ENCODE measurements at places on chromosomes 3 and 15.

- no peak for DNase-seq
Measured at GRCh38 chr3:47895241-47895640, 92.3 kb downstream of the DHX30 start.

DNA sequence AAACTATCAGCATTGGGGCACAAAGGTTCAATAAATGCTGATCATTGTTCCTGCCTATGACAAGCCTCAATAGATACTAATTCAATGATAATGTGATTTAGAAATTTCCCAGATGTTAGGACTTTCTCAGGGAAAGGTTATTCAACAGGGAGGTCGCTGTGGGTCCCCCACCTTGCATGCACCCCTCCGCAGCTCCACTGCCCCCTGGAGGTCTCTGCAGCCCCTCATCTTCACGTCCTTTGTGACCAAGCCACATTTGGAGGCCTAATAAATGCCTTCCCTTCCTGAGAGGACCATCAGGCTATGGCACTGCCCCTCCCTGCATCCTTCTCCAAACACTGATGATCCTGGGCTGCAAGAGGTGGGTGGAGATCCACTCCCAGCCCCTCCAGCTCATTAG lies 50.2 kb downstream of the NOX5 start:
- DNase-seq: no peak

GRCh38 chr3:159724627-159725026 lies 264.0 kb upstream of the IL12A start:
- no peak for DNase-seq

- DNase-seq: no peak
Measured at GRCh38 chr3:126205717-126206655, 25.6 kb upstream of the ALDH1L1 start.

- DNase-seq: no peak
Measured at GRCh38 chr3:31247850-31248562, 284.7 kb upstream of the STT3B start.

DNA sequence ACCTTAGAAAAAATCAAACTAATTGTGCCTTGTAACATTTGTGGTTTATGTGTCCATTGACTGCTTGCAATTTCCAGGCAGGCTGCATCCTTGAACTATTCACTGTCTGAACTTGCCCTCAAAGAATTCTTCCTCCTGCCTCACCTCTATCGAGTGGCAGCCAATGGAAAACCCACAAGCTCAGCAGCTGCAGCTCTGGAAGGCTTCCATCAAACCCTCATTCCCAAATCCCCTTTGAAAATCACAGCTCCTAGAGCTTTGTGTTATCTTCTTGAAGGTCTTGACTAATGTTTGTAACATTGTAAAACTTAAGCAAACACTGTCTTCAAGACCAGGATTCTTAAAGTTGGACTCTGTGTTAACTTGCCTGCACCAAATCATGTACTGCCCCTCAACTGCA lies 81.1 kb downstream of the FILIP1L start:
- no peak for DNase-seq

GRCh38 chr3:23826382-23827064 lies 20.8 kb downstream of the UBE2E1 start:
- DNase-seq: no peak

- DNase-seq: no peak
Measured at GRCh38 chr15:38672814-38673670, 108.4 kb upstream of the RASGRP1 start.

- DNase-seq: no peak
Measured at GRCh38 chr3:106183762-106184391, 315.1 kb upstream of the CBLB start.

- no peak for DNase-seq
Measured at GRCh38 chr15:87293031-87293430, 963.5 kb downstream of the NTRK3 start.

DNA sequence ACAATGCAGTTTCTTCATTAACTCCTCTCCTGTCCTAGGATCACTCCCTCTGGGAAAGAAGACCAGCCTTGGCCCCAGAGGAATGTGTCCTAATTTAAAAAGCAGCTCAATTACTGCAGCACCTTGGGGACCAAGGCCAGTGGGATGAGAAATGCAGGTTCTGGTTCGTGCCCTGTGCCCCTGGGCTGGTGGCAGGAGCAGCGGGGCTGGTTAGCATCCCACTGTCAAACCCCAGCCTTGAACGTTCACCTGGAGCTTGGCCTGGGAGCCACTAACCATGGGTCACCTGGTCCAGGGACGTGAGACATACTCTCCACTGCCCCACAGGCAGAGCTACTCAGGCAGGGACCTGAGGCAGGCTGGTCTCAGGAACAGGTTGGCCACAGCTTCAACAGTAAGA lies 8.4 kb upstream of the RTP3 start:
- no peak for DNase-seq

- DNase-seq: no peak
Measured at GRCh38 chr3:161137260-161137659, 32.1 kb upstream of the B3GALNT1 start.

DNA sequence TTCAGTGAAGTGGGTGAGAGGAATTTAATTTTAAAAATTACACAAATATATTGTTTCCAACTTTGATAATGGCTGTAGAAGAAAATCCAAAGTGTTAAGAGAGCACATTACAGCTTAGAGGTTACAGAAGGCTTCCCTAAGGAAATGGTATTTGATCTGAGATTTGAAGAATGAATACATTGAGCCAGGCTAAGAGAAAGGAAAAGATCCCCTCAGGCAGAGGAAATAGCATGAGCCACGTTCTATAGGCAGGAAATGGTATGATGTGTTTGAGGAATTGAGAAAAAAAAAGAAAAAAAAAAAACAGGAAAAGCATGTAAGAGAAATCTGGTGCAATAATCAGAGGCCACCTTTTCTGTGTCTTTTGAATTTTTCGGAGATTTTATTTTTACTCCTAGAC lies 48.6 kb downstream of the UNC13C start:
- no peak for DNase-seq

GRCh38 chr3:172595664-172596393 lies 72.6 kb upstream of the TNFSF10 start:
- peak; percentile 65 for DNase-seq

DNA sequence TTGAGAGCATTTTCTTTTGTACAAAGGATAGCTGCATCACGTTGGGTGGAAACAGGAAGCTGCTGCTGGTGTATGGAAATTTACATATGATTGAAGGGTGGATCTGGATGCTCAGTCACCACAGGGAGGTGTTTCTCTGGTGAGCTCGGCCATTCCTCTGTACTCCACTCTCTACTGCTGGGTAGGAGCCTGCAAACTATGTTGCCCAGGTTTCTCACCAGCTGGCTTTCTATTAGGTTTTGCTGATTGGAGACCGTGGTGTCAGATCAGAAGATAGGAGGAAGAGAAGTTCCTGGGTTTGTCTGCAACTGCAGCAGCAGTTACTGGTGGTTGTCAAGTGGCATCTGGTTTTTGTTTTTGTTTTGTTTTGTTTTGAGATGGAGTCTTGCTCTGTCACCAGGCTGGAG lies 61.7 kb downstream of the TAMM41 start:
- DNase-seq: no peak

GRCh38 chr3:72204452-72204851 lies 419.5 kb upstream of the PROK2 start:
- DNase-seq: no peak

DNA sequence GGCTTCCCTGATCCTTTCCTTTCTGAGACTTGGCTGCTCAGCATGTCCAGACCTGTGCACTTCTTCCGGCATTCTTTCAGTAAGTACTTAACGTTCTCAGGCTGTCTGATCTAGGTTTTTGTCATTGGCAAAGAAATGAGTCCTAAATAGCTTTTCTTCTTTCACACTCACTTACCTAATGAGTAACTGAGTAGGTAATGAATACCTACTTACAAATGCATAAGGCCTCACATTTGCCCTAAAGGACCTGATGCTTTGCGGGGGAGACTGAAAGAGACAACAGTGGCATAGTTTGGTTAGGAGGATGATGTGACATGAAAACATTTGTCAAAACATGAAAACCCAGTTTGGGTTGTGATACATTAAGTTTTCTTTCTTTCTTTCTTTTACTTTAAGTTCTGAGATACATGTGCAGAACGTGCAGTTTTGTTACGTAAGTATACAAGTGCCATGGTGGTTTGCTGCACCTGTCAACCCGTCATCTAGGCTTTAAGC lies 516.7 kb upstream of the CFAP20DC start:
- peak; percentile 46 for DNase-seq
